ENCODE measurements at places on chromosomes 4 and X.

DNA sequence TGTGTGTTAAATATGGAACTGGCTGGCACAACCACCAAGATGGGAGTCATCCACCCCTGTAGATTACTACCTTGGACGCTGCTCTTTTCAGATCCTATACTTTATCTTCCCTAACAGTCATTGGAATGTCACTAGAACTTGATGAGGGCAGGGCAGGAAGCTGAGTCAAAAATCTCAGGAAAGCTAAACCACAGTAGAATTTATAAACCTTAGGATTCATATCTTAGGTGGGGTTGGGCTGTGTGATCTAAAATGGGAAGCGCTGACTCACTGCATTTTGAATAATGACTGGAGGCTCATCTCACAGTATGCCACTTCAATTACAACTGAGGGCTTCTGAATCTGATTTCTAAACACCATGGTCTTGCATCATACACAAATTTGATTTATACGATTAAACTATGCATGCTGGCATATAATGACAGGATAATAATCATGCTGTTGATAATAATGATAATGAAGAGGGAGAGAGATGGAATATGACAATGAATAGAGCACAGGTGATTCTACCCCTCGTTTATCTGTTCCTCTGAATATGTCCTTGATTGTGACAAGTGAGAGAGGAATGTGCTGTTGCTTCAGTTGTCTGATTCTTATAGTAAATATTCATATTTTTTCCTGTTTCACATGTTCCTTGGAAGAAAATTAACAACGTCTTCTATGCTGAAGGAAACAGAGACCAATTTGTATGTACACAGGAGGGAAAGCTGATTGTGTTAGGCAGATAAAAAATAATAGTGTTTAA, 270.3 kb upstream of the HS3ST1 start:
- no peak for DNase-seq

DNA sequence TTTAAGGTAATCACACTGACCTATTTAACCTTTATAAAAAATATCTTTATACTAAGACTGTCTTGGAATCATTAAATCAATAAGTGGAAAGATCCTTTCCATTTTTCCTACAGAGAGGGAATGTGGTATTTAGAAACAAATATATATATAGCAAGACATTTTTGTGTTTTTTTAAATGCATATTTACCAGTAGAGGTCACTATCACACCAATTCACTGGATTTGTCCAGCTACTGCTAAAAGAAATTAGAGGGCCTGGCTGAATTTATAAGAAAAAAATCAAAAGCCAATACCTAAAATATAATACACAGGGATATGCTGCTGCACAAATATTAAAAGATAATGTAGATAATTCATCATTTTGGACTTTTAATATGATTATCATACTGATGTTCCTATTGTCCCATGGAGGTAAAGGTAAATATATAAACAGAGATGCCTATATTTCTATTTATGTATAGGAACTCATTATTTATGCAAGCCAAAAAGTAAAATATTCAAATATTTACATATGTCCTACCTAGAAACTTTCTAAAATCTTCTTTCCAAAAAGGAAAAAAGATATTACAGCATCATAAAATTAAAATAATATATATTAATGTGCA, 69.5 kb downstream of the PDE5A start:
- no peak for DNase-seq

DNA sequence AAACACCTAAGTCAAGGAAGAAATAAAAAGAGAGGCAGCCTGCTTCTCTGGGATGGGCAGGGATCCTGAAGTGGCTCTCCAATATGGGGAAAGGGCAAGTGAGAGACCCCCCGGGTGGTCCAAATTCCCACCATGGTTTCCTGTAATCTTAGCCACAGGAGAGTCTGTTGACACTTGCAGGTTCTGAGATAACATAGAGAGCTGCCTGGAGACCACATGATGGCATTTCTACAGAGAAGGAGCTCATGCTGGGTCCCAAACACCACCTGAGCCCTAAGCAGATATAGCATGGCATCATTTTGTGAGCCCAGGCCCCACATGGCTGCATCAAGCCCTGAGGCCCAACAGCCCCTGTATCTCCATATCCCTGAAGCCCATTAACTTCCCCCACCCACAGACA, 26.1 kb downstream of the PABPC1L2B start:
- DNase-seq: no peak

- peak; percentile 18 for DNase-seq
These were observed 36.0 kb upstream of the SORCS2 start for GRCh38 chr4:7156328-7156727.

GRCh38 chr4:153497091-153497531, 31.0 kb downstream of the TMEM131L start:
- no peak for DNase-seq

GRCh38 chr4:108303488-108304177, 134.9 kb upstream of the LEF1 start:
- DNase-seq: no peak

- no peak for DNase-seq
These were observed 22.2 kb downstream of the SMIM43 start for GRCh38 chr4:121742794-121743193.

DNA sequence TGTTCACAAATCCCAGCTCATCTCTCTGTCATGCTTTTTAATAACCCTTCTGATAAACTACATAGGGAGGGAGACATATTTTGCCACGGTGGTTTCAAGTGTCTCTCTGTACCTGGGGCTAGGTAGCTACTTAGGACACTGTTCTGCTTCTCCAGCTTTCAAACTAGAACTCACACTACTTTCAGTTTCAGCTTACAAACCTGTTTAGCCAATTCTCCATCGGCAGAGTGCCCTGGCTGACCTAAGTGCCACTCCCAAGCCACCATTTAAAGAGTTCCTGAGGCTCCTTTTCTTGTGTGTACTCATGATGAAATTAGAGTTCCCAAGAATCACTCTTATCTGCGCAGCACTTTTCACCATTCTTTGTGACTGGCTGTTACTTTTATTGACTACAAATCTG, 899.2 kb downstream of the FAT4 start:
- DNase-seq: no peak

DNA sequence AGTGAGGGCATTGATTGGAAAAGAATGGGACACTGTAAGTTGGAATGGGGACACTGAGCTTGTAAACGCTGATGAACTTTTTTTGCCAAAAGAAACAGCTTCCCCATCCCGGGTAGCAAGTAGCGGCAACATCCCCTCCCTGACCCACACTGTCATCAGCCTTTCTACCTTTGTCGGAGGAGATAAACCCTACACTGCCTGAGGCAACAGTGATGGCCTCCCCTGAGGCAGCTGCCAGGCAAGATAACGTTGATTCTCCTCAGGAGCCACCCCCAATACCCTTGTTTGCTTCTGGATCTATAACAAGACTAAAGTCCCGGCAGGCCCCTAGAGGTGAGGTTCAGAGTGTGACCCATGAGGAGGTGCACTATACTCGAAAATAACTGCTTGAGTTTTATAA, 10.3 kb upstream of the RAB33B start:
- DNase-seq: no peak

DNA sequence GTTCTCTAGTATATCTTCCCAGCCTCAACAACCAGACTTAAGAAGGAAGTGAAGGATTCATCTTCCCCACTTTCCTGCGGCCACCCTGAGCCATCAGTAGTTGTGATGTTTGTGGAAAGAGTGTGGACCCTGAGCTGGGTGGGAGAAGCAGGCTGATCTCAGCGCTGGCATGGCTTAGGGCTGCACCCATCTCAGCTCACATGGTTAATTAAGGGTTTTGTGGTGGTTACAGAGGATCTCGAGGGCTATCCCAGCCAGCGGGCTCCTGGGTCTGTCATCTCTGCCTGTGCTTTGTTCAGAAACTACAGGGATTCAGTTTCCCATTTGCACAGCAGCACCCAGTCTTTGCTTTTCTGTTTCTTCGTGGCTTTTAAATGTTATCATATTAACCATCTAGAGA, 163.4 kb downstream of the PTTG2 start:
- DNase-seq: no peak

GRCh38 chrX:1750267-1750666, 135.4 kb downstream of the ASMT start:
- no peak for DNase-seq

GRCh38 chrX:10741003-10741402, 120.6 kb upstream of the MID1 start:
- DNase-seq: no peak

- DNase-seq: no peak
These were observed 12.4 kb downstream of the PPID start for GRCh38 chr4:158710814-158711213.

DNA sequence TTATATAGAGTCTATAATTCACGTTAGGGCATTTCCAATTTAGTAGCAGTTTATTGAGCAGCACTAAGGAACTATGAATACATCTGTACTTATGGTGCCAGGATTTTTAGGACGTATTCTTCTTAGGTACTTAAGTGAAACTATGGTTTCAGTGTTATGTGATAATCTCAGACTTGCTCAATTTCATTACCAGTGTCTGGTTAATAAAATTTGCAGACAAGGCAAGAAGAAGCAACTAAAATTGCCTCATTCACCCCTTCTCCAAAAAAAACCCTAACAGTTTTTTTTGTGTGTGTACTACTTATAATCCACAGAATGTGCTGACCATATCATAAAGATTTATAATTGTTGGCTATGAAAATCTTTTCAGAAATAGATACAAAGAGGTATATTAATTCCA, 6.0 kb upstream of the CXCL10 start:
- no peak for DNase-seq

- no peak for DNase-seq
These were observed 218.5 kb downstream of the GBA3 start for GRCh38 chr4:22911285-22911684.

DNA sequence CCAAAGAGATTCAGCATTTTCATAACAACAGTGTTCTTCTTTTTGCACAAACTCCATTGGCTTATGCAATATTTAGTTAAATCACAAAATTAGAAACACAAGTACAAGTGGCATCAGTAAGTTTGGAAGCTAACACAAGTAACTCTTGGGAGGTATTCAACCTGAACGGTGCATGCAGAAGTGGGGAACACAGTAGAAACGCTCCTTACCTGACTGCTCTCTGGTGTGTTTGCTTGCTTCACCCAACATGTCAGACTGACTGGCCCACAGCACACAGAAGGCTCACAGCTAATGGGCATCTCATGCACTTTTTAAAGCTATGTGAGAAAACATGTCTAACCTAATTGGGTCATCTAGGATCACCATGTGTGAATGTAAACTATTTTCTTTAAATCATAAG, 133.6 kb downstream of the MAGEB17 start:
- DNase-seq: no peak

- DNase-seq: no peak
These were observed 91.7 kb downstream of the FHDC1 start for GRCh38 chr4:153027866-153028265.

DNA sequence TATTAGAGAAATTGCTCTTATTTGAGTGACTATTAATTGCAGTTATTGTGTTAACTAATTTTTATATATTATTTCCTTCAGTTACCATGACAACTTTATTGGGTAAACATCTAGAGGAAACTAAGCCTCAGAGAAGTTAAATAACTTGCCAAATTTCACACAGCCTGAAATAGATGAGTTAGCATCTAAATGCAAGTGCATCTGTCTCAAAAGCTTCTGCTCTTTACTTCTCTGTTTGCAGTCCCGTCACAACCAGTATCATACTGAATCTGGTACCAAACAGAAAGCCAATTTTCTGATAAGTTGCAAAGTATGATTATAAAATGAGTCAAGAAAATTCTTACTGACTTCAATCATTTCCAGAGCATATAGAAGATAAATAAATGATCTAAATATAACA, 1544.9 kb upstream of the PCDH7 start:
- no peak for DNase-seq

DNA sequence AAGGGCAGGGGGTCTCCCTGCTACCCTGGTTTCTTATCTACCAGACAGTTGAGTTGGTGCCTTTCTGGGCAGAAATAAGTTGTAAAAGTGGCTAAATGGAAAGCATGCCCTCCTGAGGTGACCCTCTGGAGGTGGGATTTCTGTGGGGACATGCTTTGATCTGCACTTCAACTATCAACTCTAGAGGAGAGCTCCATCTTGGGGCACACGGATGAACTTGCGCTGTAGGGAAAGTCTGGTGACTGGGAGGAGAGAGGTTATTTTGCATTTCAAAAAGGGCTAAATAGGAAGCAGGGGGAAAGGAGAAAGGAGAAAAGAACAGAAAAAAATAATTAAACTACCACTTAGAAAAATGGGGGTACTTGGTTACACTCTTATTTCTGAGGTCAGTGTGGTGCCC, 12.7 kb upstream of the RHOXF2B start:
- DNase-seq: no peak

GRCh38 chrX:124098089-124098488, 136.6 kb downstream of the STAG2 start:
- no peak for DNase-seq

DNA sequence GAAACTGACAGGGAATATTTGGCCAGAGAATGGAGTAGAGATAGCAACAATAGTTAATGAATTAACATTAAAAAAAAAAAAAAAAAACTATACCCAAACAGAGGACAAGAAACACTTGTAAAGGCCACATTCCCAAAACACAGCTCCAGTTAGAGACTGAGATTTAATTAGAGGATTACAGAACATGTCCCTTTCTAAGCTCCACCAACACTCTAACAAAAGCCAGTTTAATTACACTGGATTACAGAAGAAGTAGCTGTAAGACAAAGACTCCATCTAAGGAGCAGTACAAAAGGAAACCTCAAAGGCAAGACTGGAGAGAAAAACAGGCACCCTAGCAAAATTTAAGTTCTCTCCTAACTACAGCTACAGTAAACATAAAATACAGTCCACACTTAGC, 1247.7 kb upstream of the AGA start:
- no peak for DNase-seq

GRCh38 chrX:96590403-96590802, 94.2 kb upstream of the DIAPH2 start:
- no peak for DNase-seq

GRCh38 chrX:69961365-69962072, 88.2 kb downstream of the AWAT2 start:
- no peak for DNase-seq

DNA sequence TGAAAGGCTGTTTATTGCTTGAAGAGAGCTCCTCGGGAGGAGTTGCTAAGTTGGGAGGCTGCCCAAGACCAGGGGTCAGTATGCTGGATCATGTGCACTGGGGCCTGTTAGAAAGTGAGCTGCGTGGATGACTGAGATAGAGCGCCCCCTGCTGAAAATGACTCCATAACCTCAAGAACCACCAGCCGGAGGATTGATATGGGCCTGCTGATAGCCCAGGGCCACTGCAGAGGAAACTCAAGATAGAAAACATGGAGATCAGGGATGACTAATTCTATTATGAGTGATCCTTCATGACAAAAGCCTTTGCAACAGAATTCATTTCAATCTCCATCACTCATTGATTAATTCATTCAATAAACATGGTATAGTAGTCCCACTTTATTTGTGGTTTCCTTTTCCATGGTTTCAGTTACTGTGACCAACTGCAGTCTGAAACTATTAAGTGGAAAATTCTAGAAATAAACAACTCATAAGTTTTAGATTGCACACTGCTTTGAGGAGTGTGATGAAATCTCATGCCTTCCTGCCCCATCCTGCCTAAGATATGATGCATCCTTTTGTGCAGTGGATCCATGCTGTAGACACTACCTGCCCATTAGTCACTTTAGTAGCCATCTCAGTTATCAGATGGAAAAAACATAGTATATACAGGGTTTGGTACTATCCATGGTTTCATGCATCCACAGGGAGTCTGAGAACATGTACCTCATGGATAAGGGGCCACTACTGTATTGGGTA, 126.7 kb upstream of the MBNL3 start:
- no peak for DNase-seq

- DNase-seq: no peak
These were observed 57.3 kb upstream of the ADGRA3 start for GRCh38 chr4:22573198-22573597.
